ENCODE measurements at places on chromosomes 4 and X.

- DNase-seq: no peak
Measured at GRCh38 chrX:40088299-40088625, 9.5 kb downstream of the BCOR start.

GRCh38 chr4:85419103-85419502, 55.8 kb upstream of the ARHGAP24 start:
- no peak for DNase-seq

DNA sequence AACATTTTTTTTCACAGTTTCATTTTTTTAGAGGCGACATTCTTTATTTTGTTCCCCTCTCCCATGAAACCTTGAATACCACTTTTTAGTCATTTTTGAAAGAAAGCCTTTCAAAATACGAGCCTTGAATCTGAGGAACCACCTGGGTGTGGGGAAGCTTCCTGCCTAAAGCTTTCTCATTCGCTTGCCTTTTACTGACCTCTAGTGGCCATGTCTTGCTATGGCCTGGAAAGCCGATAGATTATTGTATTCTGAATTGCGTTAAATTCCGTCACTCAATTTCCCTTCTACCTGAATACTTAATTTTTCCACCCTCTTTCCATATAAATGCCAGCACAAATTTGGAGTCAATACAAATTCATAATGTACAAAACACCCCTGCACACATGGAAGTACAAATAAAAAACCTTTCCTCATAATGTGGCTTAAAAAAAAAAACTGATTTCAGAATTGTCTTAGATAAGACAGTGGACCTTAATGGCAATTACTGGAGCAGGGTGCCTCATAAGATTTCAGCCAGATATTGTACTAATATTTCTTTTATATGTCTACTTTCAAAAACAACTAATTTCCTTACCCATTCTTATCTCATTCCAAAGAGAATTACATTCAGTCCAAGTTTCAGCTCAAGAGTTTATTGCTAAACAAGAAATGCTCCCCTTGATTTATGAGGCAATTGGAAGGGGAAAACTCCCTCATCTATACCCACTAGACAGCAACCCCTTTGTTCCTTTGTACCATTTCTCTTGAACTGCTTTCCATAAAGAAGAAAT, 217.9 kb downstream of the CENPC start:
- peak; percentile 18 for DNase-seq

- no peak for DNase-seq
Measured at GRCh38 chrX:104085919-104086318, 9.9 kb upstream of the TMSB15C start.

DNA sequence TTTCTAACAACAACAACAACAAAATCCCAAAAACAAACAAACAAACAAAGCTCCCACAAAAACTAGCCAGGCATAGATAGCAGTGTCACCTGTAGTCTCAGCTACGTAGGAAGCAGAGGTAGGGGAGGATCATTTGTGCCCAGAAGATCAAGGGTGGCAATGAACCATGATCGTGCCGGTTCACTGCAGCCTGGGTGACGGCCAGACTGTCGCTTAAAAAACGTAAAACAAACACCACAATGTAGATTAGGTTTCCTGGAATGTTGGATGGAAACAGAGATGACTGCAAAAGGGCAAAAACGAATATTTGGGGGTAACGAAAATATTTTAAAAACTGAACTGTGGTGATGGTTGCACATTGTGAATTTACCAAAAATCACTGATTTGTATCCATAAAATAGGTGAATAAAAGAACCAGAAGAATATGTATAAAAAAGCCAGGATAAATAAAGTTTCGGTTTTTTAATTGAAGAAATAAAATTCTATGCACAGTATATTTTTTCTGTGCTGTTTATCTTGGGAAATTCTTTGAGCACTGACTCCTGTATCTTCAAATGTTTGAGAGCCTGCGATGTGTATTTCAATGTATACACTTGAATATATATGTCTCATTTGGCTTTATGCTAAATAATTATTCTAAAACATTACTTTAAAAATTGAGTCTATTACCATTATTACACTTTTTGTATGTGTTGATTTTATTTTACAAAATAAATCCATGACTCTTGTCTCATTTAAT, 1477.0 kb downstream of the PCDH7 start:
- DNase-seq: no peak

DNA sequence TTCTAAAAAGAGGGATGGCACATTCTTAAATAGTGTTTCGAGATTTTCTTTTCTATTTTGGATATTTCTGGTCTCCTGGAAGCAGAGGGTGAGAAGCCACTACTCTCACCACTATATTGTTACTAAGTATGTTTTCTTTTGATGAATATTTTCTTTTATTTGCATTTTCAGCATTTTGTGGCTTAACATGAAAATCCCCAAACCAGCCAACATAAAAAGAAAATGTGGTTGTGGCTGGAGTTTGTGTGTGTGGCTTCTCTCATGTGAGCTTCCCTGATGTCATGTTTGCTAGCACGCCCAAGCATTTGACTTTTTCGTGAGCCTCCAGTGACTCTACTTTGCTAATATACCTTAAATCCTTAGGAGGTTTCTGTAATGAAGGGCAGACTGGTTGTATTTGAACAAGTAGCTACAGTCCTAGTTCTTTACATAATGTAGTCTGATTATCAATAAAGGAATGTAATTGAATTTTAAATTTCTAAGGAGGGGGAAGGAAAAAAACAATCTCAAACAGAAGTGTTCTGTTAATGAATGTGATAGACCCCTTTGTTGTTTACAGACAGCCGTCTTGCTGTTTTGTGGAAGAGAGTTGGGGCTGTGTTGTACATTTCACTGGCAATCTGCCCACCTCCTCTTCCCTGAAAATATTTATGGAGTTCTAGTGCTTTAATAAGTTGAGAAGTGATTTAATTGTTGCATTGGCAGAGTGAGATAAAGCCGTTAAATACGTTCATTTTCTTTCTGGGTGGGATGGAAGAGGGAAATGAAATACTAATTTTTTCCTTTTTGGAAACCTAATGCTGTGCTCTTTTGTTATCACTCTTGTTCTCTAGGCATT, 114.6 kb downstream of the ARHGAP10 start:
- DNase-seq: no peak

DNA sequence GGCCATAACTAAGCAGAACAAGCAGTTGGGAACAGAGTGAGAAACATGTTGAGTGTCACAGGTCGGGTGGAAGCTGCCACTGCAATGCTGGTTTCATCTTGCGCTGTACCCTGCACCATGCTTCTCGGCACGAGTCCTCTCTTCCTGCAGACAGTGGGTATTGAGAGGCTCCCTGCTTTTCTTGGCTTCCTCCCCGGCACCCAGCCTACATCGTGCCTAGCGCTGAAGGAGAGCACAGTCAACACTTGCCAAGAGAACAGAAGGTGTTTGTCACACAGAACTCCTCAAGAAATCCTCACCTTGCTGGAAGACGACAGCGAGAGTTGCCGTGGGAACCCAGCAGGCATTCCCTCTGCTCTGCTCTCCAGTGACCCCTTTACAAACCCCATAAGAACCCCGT, 53.6 kb downstream of the EVC2 start:
- DNase-seq: no peak

DNA sequence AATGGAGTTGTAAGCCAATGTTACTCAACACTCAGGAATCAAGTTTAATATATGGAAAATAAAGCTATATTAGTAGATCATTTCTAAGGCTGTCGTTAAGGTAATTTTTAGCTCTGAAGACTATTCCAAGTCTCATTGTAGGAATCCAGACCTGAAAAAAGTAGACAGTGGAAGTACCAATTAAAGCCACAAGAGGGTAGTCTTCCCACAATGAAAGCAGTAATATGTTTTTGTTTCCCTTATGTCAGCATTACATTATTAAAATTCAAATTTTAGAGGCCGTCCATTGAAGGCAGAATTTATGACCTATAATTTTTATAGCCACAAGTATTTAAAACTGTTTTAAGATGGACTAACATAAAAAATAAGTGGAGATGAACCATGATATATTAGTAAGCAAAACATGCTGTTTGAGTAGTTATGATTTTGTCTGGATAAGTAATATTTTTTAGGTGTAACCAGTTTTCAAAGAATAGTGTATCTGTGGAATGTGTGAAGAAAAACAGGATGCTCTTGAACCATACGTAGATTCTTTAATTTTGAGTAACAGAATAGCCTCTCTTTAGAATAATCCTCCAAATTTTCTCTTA, 372.6 kb upstream of the TECRL start:
- DNase-seq: no peak

DNA sequence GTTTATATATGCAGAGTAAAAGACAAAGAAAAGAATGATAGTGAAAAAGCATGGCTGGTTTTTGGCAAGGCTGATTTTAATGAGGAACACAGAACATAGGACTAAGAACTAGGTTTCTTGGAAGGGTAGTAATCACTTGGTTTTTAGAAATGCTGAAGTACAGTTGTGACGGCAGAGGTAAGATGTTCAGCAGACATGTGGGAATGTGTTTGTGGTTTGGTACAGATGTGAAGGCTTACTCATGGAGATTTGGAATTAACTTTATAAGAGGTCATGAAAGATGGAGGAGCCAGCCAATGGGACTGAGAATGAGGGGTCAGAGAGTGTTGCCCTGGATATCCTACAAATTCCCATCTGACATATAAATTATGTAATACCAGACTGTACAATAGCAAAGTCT, 243.6 kb downstream of the NPFFR2 start:
- no peak for DNase-seq

DNA sequence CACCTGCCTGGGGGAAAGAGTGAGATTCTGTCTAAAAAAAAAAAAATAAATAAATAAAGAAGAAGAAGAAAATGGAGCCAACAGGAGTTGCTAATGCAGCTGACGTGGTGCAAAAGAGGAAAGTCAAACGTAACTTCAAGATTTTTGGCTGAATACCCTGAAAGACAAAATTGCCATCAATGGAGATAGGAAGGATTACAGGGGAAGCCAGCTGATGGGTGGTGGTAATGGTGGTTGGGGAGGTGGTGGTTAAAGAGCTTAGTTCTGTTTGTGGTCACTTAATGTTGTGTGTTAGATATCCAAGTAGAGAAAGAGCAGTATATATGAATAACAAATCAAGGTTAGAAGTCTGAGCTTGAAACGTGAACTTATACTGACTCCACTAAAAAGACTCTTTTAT, 225.4 kb downstream of the ARHGAP24 start:
- no peak for DNase-seq

DNA sequence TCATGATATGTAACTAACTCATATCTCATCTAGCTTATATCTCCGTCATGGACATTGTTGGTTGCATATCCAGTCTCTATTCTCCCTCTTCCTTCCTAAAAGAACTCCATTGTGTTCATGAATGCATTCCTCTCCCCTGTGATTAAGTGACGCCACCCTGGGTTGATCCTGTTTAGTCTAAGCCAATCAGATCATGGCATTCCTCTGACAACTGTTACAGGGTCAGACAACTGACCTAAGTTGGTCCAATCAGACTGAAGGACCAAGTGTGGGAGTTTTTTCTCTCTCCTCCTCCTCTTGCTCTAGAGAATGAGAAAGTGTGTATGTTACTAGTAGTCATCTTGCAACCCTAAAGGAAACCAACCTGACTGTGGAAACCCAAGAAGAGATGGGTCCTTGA, 3.6 kb downstream of the APOO start:
- no peak for DNase-seq

DNA sequence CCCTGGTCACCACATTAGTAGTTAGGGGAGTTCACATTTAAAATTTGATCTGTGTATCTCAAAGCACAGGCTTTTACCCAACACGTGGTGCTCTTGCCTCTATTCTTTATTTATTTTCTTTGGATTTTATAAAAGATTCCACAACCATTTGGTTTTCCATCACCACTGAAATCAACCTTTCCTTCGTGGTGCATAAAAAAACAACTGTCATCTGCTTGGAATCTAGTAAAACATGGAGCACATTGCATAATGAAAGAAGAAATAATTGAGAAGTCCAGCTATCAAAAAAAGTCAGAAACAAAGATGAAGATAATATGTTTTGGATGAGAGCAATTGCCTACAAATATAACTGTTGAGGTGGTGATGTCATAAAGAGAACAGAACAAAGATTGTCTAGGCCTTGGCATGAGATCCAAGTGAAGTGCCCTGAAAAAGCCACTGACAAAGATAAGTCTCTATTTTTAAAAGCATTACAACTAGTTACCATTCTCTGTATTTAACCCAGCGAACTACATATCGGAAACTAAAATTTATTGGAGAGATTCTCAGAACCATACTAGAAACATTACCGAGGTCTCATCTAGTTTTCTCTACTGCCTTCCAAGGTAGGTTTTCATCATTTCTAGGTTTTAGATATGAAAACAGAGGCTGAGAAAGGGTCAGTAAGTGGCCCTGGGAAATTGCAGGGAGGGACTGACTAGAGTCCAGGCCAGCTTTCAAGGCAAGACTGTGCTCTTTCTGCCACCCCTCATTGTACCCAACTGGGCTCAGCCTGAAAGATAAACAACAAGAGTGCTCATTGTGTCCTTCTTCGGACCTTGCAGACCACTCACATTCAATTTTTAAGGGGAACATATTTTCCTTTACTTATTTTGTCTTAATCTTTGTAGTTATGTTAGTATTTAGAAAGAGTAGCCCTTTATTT, 127.3 kb downstream of the MAD2L1 start:
- DNase-seq: no peak

- DNase-seq: no peak
Measured at GRCh38 chr4:98055800-98056501, 87.3 kb downstream of the STPG2 start.

GRCh38 chrX:16975233-16975632, 28.8 kb downstream of the REPS2 start:
- DNase-seq: no peak

- no peak for DNase-seq
Measured at GRCh38 chrX:94662689-94663088, 988.7 kb downstream of the FAM133A start.

- DNase-seq: no peak
Measured at GRCh38 chrX:69065451-69065850, 99.8 kb downstream of the PJA1 start.

DNA sequence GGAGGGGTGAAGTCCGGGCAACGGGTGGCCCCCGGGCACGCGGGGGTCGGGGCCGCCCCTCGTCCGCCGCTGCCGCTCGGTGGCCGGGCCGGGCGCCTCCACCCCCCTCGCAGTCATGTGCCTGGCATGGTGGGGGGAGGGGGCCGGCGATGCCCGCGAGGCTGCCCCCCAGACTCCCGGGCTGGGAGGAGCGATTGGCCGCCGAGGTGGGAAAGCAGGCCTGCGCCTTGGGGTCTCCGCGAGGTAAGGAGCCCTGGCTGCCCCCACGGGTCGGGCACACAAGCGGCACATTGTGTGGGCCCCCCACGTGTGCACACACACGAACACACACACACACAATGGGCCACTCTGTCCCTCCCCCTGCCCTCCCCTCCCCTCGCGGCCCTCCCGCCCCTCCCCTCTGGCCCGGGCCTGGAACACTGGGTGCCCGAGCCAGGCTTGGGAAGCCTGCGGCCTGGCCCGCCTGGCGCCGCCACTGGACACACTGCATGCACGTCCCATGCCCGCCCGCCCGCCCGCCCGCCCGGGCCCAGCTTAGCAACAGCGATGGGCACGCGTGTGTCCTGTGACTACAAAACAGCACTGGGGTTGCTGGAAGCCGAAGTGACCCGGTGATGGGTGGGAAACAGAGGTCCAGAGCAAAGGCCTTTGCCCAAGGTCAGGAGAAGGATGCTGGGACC, 1.3 kb downstream of the SLC6A8 start:
- peak; percentile 79 for DNase-seq

- no peak for DNase-seq
Measured at GRCh38 chrX:20995829-20996228, 378.4 kb upstream of the CNKSR2 start.

Measured in right cardiac atrium (tissue), 5 donors.